MG63 (cell line): ENCODE measurements at places on chromosomes 4 and X.
A peak's percentile ranks its signal among the peaks of the same experiment; 100 is the strongest.

GRCh38 chr4:175435381-175435783, 376.7 kb downstream of the GPM6A start:
- DNase-seq = peak; percentile 92

DNA sequence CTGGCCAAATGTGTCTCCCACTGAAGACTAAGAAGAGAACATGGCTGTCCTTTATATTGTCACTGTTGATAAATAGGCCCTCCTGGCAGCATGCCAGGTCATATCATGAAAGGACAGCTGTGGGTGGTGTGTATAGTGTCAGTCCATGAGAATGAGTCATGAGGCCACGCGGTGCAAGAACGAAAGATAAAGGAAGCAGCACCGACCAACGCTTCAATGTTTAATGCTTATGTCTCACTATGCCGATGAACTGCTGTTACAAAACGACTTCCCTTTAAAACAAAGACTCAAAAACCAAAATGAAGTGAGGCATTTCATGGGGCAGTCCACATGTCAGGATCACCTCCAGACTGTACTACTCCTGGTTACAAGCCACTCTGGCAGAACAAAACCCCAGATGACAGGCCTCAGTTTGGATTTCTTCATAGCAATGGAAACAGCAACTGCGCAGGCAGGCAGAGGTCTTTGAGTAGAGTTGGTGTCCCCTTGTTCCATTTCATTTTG, 5.2 kb upstream of the TCEANC start:
- DNase-seq = no peak

GRCh38 chr4:108171339-108172230, 2.9 kb upstream of the LEF1 start:
- DNase-seq = no peak

GRCh38 chr4:140875746-140876452, 119.7 kb upstream of the TBC1D9 start:
- DNase-seq = no peak

GRCh38 chr4:60923075-60923474, 277.1 kb upstream of the ADGRL3 start:
- no peak for DNase-seq

DNA sequence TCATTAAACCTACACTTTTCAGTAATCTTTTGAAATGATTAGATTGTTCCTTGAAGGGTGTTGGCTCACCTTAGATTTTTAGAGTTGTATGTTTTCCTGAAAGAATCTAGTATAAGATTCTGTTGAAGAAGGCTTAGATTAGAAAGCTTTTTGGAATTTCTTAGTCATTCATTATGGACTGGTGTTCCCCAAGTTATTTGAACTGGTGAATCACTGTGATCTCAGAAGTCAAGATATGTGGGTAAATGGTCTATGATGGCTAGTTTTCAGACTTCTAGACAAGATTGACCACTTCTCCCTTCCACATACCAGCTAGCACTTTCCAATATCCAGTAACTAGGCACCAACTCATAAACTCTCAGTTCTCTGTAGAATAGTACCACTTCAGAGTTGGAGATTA, 138.1 kb downstream of the KDM6A start:
- DNase-seq = no peak

GRCh38 chrX:26845056-26845455, 618.1 kb downstream of the PPP4R3C start:
- peak; percentile 36 for DNase-seq

GRCh38 chrX:118347131-118347530, 1.2 kb downstream of the WDR44 start:
- DNase-seq = no peak

DNA sequence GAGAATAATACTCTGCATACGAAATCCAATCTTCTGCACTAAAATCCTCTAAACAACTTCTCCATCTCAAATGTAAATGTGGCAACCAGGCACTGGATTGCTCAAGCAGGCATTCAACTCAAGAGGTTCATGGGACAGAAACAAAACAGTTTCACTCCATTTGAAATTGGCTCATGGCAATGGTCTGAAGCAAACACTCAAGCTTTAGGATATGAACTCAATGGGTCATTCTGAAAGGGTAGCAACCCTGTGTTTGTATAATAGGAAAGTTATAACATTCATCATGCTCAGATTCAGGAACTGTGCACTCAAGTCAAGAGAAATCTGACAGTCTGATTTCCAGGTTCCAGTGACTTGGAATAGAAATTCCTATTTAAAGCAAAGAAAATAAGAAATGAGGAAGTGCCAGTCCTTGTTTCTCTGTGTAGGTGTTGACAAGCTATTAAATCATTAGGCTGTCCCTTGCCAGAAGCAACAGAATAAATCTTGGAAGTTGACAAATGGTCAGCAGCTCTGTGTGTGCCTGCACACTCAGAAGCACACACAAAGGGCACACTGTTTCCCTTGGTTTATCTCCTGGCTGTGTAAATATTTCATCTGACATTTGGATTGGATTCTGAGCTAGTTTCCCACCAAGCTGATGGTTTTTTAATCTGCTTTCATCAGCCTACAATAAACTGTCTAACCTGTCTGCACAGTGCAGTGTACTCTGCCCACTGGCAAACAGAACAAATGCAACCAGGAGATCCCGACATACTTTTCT, 75.9 kb upstream of the CITED1 start:
- DNase-seq = no peak
